Mesothelial cell of epicardium (in vitro differentiated cells): ENCODE measurements at places on chromosomes 3 and 15.

GRCh38 chr3:72821161-72821781 lies 27.0 kb downstream of the SHQ1 start:
- no peak for DNase-seq
- H3K4me3 ChIP-seq: no peak overlapping the region
- H3K36me3 ChIP-seq: peaks cover under 1% of the 10 kb centered on the region
- no peaks in the 10 kb centered on the region for H3K27me3 ChIP-seq
- no peak overlapping the region for H3K27ac ChIP-seq

DNA sequence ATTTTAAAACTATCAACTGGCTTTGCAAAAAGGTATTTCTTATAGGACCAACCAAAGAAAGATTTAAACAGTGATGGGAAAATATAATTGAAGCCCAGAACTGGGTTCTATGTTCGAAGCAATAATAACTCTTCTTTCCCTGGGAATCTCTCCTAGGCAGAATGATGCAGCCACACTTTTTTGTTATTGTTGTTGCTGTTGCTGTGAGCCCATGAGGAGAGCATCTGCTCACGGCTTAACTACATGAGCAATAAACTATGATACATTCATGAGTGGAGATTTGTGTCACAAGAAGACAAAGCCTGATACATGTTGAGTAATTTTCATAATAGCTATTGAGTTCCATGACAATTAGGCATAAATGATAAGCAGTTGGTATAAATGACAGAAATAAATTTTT lies 80.5 kb downstream of the CRTC3 start:
- H3K36me3 ChIP-seq: peaks cover 29% of the 10 kb centered on the region
- H3K27me3 ChIP-seq: no peaks in the 10 kb centered on the region
- H3K4me1 ChIP-seq: peaks cover 20% of the 10 kb centered on the region
- H3K27ac ChIP-seq: no peak overlapping the region

DNA sequence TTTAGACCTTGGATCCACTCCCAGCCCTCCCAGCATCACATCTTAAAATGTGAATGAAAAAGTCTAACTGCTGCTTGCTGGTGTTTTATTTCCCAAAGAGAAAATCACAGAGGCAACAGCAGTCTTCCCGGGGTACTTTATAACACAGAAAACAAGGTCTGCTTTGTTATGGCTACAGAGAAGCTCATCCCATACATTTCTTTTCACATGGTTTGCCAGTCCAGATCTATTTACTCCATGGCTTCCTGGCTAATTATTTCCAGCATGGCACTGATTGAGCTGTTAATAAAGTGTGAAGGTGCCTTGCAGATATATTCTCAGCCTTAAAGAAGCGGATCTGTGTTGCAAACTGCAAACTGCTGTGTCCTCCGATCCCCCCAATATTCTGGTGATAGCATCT lies 466.1 kb upstream of the CFAP20DC start:
- H3K27ac ChIP-seq: no peak overlapping the region
- no peaks in the 10 kb centered on the region for H3K36me3 ChIP-seq
- no peak overlapping the region for H3K4me3 ChIP-seq
- peaks cover 19% of the 10 kb centered on the region for H3K27me3 ChIP-seq

GRCh38 chr15:55879181-55879580 lies 114.2 kb downstream of the NEDD4 start:
- peaks cover 18% of the 10 kb centered on the region for H3K4me1 ChIP-seq
- H3K27me3 ChIP-seq: no peaks in the 10 kb centered on the region
- no peak for DNase-seq
- no peak overlapping the region for H3K4me3 ChIP-seq
- peaks cover 20% of the 10 kb centered on the region for H3K36me3 ChIP-seq

DNA sequence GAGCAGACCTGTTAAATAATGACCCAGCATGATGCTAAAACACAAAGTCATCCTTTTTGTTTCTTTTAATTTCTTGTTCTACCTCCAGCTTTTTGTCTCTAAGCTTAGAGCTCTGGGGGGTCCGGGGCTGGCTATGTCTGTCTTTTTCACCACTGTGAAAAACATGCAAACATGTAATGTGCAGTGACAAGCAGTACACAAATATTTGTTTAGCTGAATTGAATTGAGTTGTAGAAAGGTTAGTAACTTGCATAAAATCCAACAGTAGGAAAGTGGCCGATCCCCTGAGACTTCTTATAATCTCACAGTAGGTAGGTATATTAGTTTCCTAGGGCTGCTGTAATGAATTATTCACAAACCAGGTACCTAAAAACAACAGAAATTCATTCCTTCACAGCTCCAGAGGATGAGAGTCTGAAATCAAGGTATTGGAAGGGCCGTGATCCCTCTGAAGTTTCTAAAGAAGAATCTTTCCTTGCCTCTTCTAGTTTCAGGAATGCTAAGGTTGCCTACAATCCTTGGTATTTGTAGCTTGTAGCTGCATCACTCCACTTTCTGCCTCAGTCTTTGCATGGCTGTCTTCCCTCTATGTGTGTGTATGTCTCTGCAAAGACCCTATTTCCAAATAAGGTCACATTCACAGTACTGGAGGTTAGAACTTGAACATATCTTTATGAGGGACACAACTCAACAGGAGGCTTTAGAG lies 32.7 kb downstream of the ARL14 start:
- H3K4me3 ChIP-seq: no peak overlapping the region
- H3K36me3 ChIP-seq: no peaks in the 10 kb centered on the region
- peaks cover 1% of the 10 kb centered on the region for H3K27me3 ChIP-seq
- no peak for DNase-seq

GRCh38 chr3:143123353-143123984 lies 3.9 kb downstream of the CHST2 start:
- H3K27me3 ChIP-seq: peaks cover 83% of the 10 kb centered on the region
- H3K36me3 ChIP-seq: no peaks in the 10 kb centered on the region
- H3K4me3 ChIP-seq: peak overlapping the region; percentile 45
- peaks cover 21% of the 10 kb centered on the region for H3K4me1 ChIP-seq
- DNase-seq: no peak

- no peak for DNase-seq
- peaks cover 36% of the 10 kb centered on the region for H3K4me1 ChIP-seq
- no peaks in the 10 kb centered on the region for H3K27me3 ChIP-seq
- H3K4me3 ChIP-seq: peak overlapping the region; percentile 45
- peak overlapping the region; percentile 88 for H3K27ac ChIP-seq
Observed at GRCh38 chr3:195086341-195086740, 184.6 kb downstream of the XXYLT1 start.

GRCh38 chr3:88075497-88075896 lies 16.4 kb downstream of the ZNF654 start:
- peaks cover 11% of the 10 kb centered on the region for H3K36me3 ChIP-seq
- peak overlapping the region; percentile 3 for H3K27ac ChIP-seq
- H3K4me3 ChIP-seq: no peak overlapping the region
- H3K4me1 ChIP-seq: peaks cover 8% of the 10 kb centered on the region
- no peaks in the 10 kb centered on the region for H3K27me3 ChIP-seq

- no peaks in the 10 kb centered on the region for H3K27me3 ChIP-seq
- H3K36me3 ChIP-seq: no peaks in the 10 kb centered on the region
- H3K4me3 ChIP-seq: no peak overlapping the region
- no peak overlapping the region for H3K27ac ChIP-seq
Observed at GRCh38 chr3:27174530-27174929, 194.7 kb downstream of the NEK10 start.

DNA sequence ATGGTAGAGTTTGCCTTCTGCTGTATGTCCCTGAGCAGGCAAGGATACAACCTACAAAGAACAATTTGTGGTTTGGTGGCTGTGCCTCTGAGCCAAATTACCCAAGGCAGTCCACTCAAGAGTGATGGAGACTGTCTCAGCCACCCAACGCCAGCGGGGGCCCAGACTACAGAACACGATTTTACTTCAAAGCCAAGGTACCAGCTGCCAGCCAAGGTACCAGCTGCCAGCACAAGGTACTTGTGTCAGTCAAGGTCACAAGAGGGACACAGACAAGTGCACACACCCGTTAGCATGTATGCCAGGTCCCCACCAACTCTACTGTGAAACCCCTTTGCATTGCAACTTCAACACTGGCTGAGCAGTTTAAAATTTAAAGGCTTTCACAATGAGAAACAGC lies 23.5 kb downstream of the COLQ start:
- H3K4me1 ChIP-seq: peaks cover 3% of the 10 kb centered on the region
- no peaks in the 10 kb centered on the region for H3K27me3 ChIP-seq
- H3K27ac ChIP-seq: no peak overlapping the region
- H3K4me3 ChIP-seq: no peak overlapping the region

DNA sequence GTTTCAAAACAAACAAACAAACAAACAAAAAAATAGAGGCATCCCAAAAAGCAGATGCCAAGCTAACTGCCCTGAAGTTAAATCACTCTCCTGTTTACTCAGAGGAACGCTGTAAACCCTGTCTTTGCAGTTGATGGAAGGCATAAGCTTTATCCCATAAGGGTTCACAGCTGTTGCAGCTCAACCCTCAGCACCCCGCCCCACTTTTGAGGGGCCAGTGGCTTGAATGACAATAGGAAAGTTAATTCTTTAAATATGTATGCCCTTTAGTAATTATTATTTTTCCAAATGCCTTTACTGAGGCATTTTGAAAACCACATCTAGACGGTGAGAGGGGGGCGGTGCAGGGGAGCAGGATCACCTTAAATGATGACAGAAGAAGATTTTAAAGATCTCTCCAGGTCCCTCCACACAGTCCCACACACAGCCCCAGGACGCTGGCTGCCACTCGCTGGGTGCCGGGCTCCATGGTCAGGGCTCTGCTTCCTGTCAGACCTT lies 272.1 kb downstream of the FAM43A start:
- H3K4me1 ChIP-seq: peaks cover 3% of the 10 kb centered on the region
- no peaks in the 10 kb centered on the region for H3K27me3 ChIP-seq
- H3K36me3 ChIP-seq: no peaks in the 10 kb centered on the region
- DNase-seq: no peak
- no peak overlapping the region for H3K4me3 ChIP-seq
- no peak overlapping the region for H3K27ac ChIP-seq

DNA sequence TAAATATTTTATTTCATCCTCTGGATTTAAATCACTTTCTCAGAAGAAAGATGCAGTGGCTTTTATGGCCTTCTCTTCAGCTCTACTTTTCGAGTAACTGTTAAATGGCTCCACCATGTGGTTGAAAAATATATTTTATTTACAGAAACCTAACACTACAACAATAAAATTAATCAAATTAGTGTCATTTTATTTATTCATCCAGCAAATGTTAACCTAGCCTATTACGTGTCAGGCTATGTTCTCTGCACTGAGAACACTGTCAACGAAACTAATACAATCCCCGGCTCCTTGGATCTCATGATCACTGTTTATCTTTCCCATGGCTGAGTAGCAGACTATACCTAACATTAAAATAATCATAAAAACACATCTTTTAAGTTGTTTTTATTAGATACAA lies 148.0 kb upstream of the OSTN start:
- peaks cover 3% of the 10 kb centered on the region for H3K4me1 ChIP-seq
- H3K27ac ChIP-seq: no peak overlapping the region
- H3K36me3 ChIP-seq: no peaks in the 10 kb centered on the region
- no peak for DNase-seq

DNA sequence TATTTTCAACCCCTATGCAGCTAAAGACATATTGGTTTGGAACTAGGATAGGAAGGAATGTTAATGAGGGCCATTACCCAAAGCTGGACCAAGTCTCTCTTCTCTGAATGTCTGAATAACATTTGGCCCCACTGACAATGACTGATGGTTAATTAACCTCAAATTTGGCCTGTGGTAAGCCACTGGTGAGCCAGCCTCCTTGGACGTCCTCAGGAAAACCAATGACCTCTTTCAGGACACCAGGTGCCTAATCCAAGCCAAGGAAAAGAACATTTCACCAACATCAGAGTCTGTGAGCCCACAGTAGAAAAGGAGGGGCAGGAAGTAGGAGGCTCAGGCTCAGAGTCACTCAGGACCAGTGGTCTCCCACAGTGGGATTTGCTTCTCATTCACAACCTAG lies 56.4 kb upstream of the ETV5 start:
- H3K4me3 ChIP-seq: no peak overlapping the region
- H3K4me1 ChIP-seq: no peaks in the 10 kb centered on the region
- no peak for DNase-seq
- no peak overlapping the region for H3K27ac ChIP-seq
- H3K36me3 ChIP-seq: no peaks in the 10 kb centered on the region

DNA sequence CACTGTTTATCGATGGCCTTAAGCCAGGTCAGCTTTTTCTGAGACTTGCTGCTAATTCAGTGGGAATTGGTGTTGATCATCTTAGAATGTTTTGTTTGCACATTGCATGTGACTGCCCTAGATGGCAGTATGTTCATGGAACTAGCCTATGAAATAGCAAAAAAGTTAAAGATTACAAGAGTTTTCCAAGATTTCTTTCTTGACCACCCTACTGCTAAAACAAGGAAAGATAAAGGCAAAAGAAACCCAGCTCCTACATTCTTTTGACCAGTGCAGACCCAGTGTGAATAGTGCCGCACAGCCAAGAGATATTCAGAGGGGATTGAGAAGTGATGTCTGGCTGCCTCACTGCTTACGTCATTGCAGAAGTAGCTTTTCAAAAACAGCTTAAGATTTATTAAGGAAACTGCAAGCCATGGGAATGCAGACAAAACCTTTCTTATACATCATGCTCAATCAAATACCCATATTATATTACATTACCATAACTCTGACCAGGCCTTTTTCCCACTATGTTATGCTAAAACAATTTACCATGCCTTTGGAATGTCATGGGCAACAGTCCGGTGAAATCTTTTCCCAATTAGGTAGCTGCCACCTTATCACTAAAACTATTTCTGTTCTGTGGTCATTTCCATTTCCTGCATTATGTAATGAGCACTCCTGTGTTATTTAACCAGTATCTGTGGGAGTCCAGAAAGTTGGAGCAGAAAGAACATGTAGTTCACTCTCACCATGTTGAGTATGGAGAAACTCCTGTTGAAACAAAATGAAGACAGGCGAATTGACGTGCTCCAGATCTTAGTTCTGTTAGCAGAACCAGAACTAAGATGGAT lies 6.0 kb downstream of the PHLDB2 start:
- peak overlapping the region; percentile 32 for H3K4me3 ChIP-seq
- H3K27ac ChIP-seq: peak overlapping the region; percentile 97
- DNase-seq: no peak
- H3K36me3 ChIP-seq: no peaks in the 10 kb centered on the region

DNA sequence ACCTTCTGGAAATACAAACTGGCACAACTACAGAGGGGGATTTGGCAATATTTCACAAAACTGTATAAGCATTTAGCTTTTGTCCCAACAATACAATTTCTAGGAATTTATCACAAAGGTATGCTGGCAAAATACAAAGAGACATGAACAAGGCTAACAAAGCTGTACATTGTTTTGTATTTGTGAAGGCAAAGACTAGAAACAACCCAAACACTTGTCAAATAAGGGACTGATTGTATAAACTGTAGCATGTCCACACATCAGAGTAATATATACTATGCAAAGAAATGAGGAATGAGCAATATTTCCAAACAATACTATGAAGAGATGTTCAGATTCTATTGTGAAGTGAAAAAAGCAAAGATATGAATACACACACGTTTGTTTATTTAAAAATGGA lies 26.4 kb downstream of the CP start:
- H3K27me3 ChIP-seq: no peaks in the 10 kb centered on the region
- H3K27ac ChIP-seq: no peak overlapping the region
- no peak for DNase-seq
- H3K36me3 ChIP-seq: peaks cover 12% of the 10 kb centered on the region

- peaks cover 23% of the 10 kb centered on the region for H3K36me3 ChIP-seq
- no peak for DNase-seq
- peak overlapping the region; percentile 90 for H3K27ac ChIP-seq
Observed at GRCh38 chr15:80966431-80967197, 23.0 kb downstream of the MESD start.

- H3K27me3 ChIP-seq: no peaks in the 10 kb centered on the region
- peaks cover 10% of the 10 kb centered on the region for H3K36me3 ChIP-seq
- H3K4me1 ChIP-seq: peaks cover 5% of the 10 kb centered on the region
Observed at GRCh38 chr3:17372362-17373210, 369.8 kb downstream of the TBC1D5 start.
